Tibial nerve (tissue), 4 donors: ENCODE measurements at places on chromosomes 12 and 14.
A peak's percentile ranks its signal among the peaks of the same experiment; 100 is the strongest.

- H3K4me3 ChIP-seq, result no peak overlapping the region
- no peak for DNase-seq
- H3K36me3 ChIP-seq, result no peaks in the 10 kb centered on the region
- no peaks in the 10 kb centered on the region for H3K4me1 ChIP-seq
- no peak overlapping the region for H3K27ac ChIP-seq
These were observed 16.9 kb upstream of the TMEM132C start for GRCh38 chr12:128250096-128250495.

DNA sequence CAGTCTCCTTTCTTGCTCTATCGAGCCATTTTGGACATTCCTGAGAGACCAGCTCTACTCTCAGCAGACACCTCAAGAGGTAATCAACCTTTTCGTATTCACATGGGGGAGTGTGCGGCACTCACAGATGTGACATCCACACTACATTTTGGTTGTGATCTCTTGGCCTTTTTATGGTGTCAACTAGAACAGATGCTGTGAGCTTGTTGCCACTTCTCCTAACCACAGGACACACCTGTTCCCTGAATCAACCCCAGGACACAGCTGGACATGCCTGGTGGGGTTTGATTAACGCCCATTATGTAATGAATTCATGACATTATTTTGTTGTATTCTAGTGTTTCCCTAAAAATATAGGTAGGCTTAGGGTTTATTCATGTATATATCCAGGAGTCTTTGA, 1143.6 kb downstream of the TMEM121 start:
- no peak for DNase-seq
- no peak overlapping the region for H3K27ac ChIP-seq
- no peaks in the 10 kb centered on the region for H3K36me3 ChIP-seq
- H3K4me1 ChIP-seq, result no peaks in the 10 kb centered on the region
- H3K27me3 ChIP-seq, result no peaks in the 10 kb centered on the region

DNA sequence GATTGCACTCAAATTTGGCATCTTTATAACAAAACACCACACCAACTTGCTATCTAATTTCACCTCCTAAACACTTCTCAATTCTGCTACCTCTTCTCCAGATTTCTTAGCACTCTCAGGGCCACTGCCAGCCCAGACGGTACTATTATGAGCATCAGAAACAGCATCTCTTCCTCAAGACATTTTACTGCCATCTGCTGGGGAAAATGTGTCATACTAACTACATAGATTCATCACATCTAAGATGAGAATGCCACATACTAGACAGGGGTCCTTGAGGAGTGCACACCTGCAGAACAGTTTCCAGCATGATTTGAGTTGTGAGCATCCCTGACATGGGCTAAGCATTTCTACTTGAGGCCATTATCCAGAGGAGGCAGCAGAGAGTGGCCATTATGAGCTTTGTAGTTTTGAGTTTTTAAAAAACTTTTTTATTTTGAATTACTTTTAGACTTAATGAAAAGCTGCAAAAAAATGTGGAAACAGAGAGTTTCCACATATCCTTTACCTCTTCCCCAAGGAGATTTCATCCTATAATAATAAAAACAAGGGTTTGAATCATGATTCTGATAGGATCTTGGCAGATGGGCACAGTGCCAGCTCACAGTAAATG, 15.1 kb upstream of the GRIP1 start:
- H3K27me3 ChIP-seq, result no peaks in the 10 kb centered on the region
- H3K4me1 ChIP-seq, result no peaks in the 10 kb centered on the region
- H3K27ac ChIP-seq, result no peak overlapping the region

DNA sequence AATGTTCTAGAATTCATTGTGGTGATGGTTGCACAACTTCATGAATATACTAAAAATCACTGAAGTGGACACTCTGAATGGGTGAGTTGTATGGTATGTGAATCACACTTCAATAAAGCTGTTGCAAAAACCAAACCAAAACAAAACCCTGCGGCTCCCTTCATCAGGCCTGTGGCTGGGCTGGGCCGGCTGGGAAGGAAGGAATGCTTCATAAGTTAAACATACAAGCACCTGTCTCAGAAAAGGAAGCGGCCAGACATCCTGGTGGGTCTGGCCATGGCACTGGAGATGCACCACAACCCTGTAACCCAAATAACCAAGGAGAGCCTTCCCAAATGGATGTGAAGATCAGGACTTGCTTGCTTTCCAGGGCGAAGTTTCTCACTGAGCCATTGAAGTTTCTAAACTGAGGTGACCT, 34.9 kb downstream of the TTC7B start:
- H3K4me3 ChIP-seq, result no peak overlapping the region
- H3K27me3 ChIP-seq, result no peaks in the 10 kb centered on the region
- H3K4me1 ChIP-seq, result no peaks in the 10 kb centered on the region
- H3K27ac ChIP-seq, result no peak overlapping the region
- DNase-seq, result no peak

- DNase-seq, result peak; percentile 28
- H3K36me3 ChIP-seq, result no peaks in the 10 kb centered on the region
- H3K27ac ChIP-seq, result no peak overlapping the region
- H3K27me3 ChIP-seq, result peaks cover 5% of the 10 kb centered on the region
These were observed 12.4 kb downstream of the MSI1 start for GRCh38 chr12:120356567-120357030.

DNA sequence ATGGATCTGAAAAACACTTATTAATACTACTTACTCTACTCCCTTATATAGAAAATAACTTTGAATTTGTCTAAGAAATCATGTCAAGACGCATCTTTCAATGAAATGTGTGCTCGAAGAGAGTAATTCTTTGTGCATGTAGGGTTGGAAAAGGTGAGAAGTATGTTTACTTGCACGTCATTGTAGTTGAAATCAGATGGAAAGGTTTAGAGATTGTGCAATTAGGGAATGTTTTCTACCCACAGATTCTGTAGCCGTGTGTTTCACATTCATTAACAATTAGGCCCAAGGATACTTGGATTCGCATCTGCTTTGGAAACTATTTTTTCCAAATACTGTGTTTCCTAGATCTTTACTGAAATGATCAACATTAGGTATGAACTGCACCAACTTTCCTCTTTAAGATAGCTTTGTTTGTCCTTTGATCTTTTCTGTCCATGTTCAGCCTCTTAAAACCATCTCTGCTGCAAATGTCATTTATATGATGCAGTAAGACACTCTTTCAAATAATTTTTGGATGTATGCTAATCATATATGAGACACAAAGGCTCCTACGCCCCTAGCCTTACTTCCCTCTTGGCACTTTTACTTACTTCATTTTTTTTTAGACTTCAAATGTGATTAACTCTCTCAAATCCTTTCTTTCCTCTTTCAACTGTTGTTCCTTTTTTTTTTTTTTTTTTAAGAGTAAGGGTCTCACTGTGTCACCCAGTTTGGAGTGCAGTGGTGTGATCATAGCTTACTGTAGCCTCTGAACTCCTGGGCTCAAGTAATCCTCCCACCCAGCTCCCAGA, 58.0 kb upstream of the PSMA6 start:
- H3K4me1 ChIP-seq, result no peaks in the 10 kb centered on the region
- no peak overlapping the region for H3K4me3 ChIP-seq
- H3K27me3 ChIP-seq, result no peaks in the 10 kb centered on the region
- no peak for DNase-seq

- H3K4me1 ChIP-seq, result peaks cover 16% of the 10 kb centered on the region
- no peak for DNase-seq
- peaks cover 11% of the 10 kb centered on the region for H3K36me3 ChIP-seq
- peak overlapping the region; percentile 66 for H3K27ac ChIP-seq
- H3K4me3 ChIP-seq, result no peak overlapping the region
These were observed 11.9 kb downstream of the STYX start for GRCh38 chr14:52741865-52742264.

DNA sequence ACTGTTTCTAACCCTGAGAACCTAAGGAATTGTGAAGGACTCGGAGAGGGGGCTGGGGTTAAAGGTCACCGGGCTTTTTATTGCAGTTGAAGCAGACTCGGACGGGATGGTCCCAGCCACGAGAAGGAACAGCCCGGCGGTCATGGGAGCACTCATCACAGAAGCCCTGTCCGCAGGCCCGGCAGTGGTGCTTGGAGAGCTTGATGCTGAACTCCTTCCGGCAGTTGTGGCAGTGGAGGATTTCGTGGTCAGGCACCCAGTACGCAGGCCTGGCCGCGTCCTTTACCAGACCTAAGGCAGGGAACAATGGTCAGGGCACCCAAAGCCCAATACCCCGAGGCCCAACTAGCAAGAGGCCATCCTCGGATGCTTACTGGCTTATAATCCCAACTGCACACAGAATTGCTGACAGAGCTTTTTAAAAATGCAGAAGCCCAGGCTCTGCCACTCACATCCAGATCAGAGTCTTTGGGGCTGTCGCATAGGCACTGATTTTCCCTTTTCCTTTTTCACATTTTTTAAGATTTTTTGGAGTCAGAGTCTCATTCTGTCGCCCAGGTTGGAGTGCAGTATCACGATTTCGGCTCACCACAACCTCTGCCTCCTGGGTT, 44.7 kb downstream of the DCAF4 start:
- H3K36me3 ChIP-seq, result peaks cover 3% of the 10 kb centered on the region
- H3K27ac ChIP-seq, result no peak overlapping the region
- DNase-seq, result no peak
- no peak overlapping the region for H3K4me3 ChIP-seq
- no peaks in the 10 kb centered on the region for H3K4me1 ChIP-seq
- H3K27me3 ChIP-seq, result no peaks in the 10 kb centered on the region

DNA sequence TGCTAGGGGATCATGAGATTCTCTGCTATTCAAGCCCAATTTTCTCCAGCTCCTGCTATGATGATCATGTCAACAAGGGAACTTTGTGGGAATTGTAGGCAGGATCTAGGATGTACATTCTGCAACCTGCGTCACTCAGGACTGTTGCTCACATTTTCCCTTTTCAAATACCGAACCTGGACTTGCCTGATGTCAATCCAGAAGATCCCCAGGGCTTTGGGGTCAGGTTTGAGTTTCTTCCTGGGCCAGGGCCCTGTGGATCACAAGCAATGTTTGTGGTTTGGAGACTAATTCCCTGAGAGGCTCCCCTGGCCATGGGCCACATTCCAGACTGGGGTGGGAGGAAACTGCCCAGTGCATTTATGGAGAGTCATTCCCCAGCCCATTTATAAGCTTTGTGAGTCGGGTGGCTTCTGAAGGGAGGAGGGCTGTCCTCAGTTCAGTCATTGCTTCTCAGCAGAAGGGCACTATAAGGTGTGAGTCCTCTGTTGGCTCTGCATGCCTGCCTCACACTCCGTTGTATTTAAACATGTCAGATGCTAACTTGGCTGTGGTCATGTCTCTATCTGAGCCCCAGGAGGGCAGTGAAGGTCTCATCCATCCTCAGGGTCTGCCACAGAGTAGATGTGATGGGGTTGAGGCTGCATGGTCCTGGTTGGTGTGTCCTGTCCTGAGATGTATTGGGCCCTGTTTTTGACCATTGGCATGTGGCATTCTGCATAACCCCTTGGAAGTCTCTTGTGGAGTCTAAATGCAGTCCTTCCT, 6.5 kb downstream of the KRT86 start:
- peaks cover 33% of the 10 kb centered on the region for H3K4me1 ChIP-seq
- no peaks in the 10 kb centered on the region for H3K36me3 ChIP-seq
- H3K27me3 ChIP-seq, result no peaks in the 10 kb centered on the region
- DNase-seq, result peak; percentile 64

- H3K4me3 ChIP-seq, result no peak overlapping the region
- no peaks in the 10 kb centered on the region for H3K36me3 ChIP-seq
- H3K27ac ChIP-seq, result no peak overlapping the region
- no peaks in the 10 kb centered on the region for H3K4me1 ChIP-seq
These were observed 57.1 kb downstream of the TNFAIP2 start for GRCh38 chr14:103180331-103180730.

DNA sequence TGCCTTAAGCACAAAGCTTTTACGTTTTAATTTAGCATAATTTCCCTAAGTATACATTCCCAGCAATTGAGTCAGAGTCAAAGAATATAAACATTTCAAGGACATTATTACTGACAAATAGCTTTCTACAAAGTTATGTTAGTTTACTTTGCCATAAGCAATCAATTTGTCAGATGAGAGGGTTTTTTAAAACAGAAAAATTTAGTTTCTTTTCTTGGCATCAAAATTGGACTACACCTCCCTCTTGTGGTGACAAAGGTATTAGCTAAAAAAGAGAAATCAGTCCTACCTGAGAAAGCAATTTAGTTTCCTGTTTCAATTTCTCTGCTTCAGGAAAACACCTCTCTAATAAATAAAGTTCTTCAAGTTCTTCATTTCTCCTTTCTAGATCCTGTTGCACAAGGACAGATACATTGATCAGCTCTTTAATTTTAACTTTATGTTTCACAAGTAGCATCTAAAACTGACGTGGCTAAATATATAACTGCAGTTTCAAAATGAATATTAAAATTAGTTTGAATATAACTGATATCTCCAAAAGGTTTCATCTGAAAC, 39.9 kb downstream of the DNAI7 start:
- no peaks in the 10 kb centered on the region for H3K4me1 ChIP-seq
- no peak overlapping the region for H3K4me3 ChIP-seq
- no peaks in the 10 kb centered on the region for H3K36me3 ChIP-seq

- H3K27ac ChIP-seq, result no peak overlapping the region
- no peak overlapping the region for H3K4me3 ChIP-seq
- no peaks in the 10 kb centered on the region for H3K36me3 ChIP-seq
- H3K4me1 ChIP-seq, result no peaks in the 10 kb centered on the region
- no peaks in the 10 kb centered on the region for H3K27me3 ChIP-seq
These were observed 110.6 kb downstream of the TTC8 start for GRCh38 chr14:88935083-88935482.

DNA sequence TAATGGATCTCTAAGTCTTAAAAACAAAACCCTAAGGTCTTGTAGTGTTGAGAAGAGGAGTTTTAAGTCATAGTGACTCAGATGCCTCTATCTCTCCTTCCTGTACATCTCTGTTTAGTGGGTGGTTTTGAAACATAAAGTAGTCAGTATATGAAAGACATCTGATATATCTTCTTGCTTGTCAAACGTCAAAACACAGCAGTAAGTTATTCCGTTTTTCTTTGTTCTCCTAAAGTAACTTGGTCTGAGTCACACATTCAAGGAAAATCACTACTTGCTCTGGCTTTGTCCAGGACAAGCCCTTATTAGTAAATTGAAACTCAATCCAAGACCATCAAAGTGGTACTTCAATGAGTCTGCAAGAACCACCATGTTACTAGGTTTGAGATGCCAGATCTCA, 1172.5 kb downstream of the BCL11B start:
- H3K36me3 ChIP-seq, result no peaks in the 10 kb centered on the region
- DNase-seq, result no peak
- no peak overlapping the region for H3K4me3 ChIP-seq
- H3K4me1 ChIP-seq, result no peaks in the 10 kb centered on the region
- no peaks in the 10 kb centered on the region for H3K27me3 ChIP-seq

DNA sequence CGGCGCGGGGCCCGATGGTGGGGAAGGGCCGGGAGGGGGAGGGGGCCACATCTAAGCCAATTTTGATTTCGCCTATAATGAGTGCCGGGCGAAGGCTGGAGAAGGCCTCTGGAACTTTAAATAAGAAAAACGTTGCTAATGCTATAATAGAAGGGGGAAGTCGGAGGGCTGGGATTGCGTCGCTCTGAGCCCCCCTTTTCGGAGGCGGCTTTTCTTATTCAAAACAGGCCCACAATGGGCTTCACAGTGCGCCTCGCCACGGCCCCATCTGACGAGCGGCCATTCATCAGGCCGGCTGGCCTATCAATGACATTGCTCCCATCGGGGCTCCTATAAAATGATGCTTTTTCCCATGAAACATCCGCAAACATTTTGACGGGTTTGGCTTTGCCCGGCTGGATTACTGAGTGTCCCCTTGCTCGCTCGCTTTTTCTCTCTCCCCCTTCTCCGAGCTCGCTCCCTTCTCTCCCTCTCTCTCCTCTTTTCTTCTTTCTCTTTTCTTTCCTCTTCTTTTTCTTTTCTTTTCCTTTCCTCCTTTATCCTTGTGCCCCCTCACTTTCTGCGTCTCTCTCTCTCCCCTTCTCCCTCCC, at the start of gene RFX4:
Gene RFX4 (plus strand): TSS at position 364 of the 590 bp plus-strand sequence. CDS start 317 bp downstream, outside the sequence.
- no peak for DNase-seq
- peak within 1 kb of the TSS; percentile 51 for H3K4me3 ChIP-seq
- H3K27me3 ChIP-seq, result no peaks in the 10 kb centered on the region
- H3K4me1 ChIP-seq, result peaks cover 75% of the 10 kb centered on the region

- H3K4me1 ChIP-seq, result no peaks in the 10 kb centered on the region
- peaks cover 3% of the 10 kb centered on the region for H3K36me3 ChIP-seq
- DNase-seq, result no peak
- no peak overlapping the region for H3K4me3 ChIP-seq
These were observed 24.7 kb downstream of the HEATR5A start for GRCh38 chr14:31395572-31396205.
